ENCODE measurements at places on chromosomes 11 and 22.

DNA sequence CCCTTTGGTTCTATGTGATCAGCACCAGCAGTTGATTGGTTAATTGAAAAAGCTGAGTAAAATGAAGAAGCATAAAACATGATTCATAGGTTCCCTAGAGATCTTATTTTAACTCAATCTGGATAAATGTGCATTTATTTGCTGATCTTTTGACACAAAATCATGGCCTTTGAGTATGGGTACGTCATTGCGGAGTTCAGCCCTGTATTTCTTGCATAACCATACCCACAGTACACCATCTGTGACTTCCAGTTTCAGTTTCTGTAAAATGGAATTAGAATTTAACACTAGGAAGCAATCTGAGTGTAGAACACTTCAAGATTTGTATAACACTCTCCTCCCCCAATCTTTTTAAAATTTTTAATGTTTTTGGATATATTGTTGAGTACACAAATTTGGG lies 358.2 kb downstream of the DDX10 start:
- DNase-seq = no peak

- DNase-seq = peak; percentile 57
Measured at GRCh38 chr11:60978546-60979380, 7.3 kb downstream of the CD6 start.

DNA sequence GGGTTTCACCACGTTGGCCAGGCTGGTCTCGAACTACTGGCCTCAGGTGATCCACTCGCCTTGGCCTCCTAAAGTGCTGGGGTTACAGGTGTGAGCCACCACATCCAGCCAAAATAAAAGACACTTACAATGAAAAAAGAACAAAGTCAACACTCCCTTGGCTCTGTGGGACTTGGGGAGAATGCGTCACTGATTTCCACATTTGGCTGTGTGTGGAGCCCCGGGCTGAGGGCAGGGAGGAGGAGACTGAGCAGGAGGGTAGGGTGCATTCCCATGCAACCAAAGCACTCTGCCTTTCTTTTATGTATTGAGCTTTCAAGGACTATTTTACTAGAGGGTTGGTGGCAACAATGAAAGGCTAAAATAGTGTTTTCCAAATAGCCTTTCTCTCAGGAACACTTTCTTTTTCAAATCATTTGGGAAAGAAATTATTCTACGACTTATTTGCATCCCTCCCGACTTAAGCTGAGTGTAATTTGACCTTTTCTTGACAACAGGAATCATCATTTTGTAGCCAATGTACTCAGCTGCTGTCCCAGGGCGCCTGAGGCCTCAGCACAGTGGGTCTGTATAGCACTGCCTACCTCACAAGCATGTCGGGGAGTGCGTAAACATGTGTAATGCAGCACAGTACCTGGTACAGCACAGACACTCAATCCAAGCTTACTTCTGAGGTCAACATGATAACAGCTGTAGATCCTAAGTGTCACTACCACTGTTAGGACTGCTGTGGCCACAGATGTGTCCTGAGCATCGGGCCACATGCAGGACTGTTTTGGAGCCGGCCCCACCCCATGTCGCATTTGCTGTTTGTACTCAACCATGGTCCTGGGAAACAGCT lies 10.1 kb upstream of the SERPIND1 start:
- no peak for DNase-seq

GRCh38 chr11:74001822-74002286 lies 7.0 kb downstream of the UCP3 start:
- DNase-seq = no peak

DNA sequence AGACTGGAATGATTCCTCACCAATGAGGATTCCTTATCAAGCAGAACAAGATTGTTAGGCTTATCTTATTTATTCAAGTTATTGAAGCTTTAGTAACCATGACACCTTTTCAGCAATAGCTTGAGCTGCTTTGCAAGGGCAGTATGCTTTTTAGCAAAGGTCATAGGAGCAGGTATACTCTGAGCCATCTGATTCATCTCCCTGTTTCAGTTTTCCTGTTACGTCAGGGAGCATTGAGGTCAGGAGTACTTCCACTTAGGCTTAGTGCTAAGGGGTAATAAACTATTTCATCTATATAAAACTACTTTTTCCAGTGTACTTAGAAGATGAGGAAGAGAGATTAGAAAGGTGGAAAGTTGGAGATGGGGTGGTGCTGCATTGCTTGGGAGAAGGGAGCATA lies 17.7 kb upstream of the ANKRD42 start:
- no peak for DNase-seq

- DNase-seq = no peak
Measured at GRCh38 chr11:78350091-78350645, 67.5 kb downstream of the GAB2 start.

GRCh38 chr22:29821291-29822016 lies 16.6 kb downstream of the ASCC2 start:
- no peak for DNase-seq

DNA sequence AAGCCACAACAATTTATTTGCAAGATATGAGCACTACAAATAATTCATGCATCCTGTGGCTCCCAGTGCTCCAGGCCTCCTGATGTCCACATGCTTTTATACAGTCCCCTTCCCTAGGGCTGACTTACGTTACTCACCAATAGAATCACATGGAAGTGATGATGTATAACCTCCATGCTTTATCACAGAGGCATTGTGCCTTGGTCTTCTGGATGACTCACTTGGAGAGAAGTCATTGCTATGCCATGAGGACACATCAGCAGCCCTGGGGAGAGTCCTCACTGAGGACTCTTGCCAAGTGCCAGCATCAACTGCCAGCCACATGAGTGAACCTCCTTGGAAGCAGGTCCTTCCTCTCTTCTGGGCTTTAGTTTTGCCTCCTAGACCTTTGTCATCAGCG lies 22.0 kb upstream of the IGSF9B start:
- DNase-seq = no peak

GRCh38 chr11:121082670-121083069 lies 18.4 kb upstream of the TECTA start:
- DNase-seq = no peak

DNA sequence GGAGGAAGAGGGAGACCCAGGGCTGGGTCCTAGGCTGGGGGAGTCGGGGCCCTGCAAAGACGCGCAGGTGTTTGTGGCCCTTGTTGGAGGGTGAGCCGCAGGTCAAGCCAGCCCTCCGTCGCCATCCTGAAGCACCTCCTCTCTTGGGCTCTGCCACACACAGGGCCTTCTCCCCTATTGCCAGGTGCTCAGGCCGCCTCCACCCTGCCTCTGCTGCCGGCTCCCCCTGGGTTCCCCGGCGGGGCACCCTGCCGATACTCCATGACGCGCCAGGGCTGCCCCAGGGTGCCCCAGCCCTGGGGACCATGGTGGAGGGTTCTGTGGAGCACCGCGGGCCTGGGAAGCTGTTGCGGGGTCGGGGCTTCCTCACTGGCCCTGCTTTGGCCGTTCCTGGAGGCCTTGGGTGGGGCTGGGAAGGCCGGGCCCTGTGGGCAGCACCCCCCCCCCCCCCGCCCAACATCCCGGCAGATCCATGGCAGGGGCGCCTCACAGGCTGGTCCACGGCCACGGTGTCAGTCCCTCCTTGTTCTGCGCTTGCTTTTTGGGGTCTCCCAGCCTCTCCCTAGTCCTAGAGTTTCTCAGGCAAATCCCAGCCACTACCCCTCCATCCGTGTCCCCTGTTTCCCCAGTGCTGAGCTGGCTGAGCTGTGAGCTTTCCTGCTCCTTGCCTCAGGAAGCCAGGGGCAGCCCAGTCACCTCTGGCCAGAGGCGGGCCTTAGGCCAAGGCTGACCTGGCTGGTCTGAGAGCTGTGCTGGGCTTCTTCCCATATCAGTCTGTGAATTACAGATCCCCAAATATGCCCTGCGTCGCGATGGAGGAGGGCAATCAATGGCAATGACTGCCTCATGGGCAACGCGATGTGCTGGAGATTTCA lies 2.3 kb upstream of the ADORA2A start:
- no peak for DNase-seq

DNA sequence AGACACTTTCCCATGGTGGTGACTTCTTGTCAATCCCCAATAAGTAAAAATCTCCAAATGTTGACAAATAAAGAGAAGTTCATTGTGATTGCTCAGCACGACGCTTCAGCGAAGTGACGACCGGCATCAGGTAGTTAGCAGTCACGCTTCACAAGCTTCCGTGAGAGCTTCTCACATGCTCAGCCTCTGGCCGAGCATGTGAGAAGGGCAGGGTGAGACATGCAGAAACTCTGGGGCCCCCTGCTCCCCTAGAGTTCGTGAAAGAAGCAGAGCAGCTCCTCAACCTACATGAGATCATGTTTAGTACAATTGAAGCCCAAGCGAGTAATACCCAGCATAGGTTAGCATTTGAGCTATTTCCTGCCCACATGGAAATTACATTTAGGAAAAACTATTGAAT lies 4.4 kb upstream of the C11orf16 start:
- no peak for DNase-seq
